Activated naive CD4-positive, alpha-beta T cell (primary cell): ENCODE measurements at places on chromosomes 2 and 18.

DNA sequence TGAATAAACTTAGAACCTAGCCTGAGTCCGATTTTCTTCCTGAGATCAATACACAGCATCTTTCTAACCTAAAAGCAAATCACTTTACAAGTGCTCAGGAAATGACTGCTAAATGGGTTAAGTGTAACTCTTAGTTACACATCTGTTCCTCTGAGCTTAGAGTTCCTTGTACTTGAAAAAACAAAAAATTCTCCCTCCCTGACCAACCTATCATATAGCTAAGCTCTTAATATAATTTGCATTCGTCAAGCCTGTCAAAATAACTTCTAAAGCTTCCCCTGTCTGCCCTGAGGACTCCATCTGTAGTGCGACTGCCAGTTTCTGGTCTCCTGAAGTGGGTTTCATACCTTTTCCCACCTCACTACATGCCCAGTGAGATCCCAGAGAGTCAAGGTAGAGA is 190.4 kb downstream of the NCK2 start:
- no peak for DNase-seq

DNA sequence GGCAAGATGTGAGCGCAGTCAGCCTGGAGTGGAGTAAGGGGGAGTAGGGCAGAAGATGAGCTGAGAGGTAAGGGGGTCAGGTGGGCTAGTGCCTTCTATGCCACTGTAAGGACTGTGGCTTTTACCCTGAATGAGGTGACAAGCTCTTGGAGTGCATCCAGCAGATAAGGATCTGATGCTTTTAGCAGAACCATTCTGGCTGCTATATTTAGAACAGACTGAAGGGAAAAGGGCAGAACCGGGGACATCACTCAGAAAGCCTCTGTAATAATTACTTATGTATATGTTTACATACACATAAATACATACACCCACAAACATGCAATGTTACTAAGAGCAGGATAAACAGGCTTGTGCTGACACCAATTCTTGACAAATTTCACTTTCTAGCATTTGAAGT is 124.8 kb downstream of the DTNB start:
- DNase-seq = no peak

DNA sequence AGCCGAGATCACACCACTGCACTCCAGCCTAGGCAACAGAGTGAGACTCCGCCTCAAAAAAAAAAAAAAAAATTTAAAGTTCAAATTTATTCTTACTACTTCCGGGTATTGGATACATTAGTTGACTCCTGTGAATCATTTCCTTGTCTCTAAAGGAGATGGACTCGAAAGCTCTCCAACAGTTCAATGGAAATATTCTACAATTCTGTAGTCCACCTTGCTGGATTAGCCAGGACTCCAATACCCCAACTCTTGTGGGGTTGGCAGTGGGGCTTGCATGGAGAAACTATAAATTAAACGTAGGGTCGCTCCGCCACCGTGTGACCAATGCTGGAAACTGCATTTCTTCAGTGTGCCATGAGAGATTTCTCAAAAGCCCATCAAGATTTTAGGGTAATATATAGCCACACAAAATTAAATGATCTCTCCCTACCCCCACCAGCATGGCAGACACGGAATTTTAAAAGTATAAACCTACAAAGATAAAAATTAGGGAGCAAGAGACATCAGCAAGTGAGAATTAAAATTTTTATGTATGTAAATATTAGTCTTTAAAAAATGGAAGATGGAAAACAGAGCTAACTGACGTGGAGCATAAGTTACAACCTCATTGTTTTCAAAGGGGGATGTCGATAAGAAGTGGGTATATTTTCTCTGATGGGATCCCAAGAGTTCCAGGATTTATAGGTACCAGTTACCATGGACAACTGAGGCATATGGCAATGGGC is 27.8 kb upstream of the GAREM2 start:
- peak; percentile 40 for DNase-seq

DNA sequence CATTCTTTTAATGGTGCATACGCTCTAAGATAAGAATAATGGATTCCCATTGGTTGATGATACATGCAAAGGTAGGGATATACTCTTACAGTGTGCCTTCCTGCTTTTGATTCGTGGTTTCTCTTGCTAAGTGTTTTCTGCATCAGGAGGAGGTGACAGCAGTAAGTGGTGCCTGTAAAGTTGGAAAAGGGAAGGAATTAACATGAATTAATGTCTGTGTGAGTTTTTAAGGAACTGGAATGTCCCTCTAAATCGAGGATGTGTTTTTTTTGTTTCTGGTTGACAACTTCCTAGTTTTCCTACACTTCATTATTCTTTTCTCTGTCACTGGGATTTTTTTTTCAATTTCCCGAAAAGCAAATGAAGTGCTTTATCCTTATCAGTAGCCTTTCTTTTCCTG is 54.4 kb downstream of the CRIM1 start:
- no peak for DNase-seq

GRCh38 chr2:48454504-48454903 is 75.5 kb upstream of the STON1 start:
- no peak for DNase-seq

GRCh38 chr2:149056541-149057255 is 18.2 kb downstream of the LYPD6B start:
- DNase-seq = no peak

DNA sequence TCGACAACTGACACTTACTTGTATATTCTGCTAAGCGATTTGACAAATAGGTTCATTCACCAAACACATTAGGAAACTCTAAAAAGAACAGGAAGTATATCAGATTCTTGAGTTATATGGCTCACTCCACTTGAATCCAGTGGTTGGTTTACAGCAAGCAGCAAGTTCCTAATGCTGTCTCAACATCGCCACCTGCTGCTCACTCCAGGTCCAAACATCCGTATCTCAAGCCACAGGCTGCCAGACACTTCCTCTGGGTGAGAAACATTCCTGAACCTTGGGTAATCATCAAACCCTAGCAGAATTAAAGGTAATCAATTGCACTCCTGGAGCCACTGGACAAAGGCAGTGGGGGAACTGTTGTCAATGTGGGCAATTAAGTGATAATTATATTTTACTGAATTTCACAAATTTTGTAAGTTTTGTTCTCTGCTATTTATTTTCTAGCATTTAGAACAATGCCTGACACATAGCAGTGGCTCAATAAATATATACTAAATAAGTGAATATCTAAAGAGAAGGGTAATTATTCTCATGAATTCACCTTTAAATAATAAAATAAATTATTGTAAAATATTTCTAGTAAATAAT is 107.1 kb upstream of the TTN start:
- peak; percentile 54 for DNase-seq

- no peak for DNase-seq
Measured at GRCh38 chr2:237453671-237454070, 33.4 kb upstream of the MLPH start.

GRCh38 chr2:106523976-106524665 is 37.0 kb downstream of the CD8B2 start:
- DNase-seq = no peak

DNA sequence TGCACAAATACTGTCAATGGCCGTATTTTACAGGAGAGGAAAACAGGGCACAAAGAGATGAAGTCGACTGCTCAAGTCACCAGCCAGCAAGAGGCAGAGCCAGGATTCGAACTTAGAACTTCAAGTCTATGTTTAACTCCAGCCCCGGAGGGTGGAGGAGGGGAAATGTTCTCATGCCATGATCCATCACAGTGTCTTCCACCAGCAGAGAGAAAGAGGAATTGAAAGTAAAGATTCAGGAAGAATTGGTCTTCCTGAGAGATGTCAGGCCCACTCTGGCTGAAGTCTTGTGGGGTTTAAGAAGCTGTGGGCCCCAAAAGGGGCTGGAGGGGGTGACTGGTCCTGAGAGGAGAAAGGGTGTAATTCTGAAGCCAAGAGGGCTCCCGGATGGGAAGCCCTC is 260.0 kb downstream of the TNS1 start:
- DNase-seq = no peak
